GM13977 (cell line): ENCODE measurements at places on chromosomes 16 and 17.
A peak's percentile ranks its signal among the peaks of the same experiment; 100 is the strongest.

GRCh38 chr17:32795339-32795979 is 81.5 kb downstream of the MYO1D start:
- DNase-seq, result no peak

GRCh38 chr17:80968602-80969029 is 23.0 kb upstream of the CHMP6 start:
- no peak for DNase-seq

DNA sequence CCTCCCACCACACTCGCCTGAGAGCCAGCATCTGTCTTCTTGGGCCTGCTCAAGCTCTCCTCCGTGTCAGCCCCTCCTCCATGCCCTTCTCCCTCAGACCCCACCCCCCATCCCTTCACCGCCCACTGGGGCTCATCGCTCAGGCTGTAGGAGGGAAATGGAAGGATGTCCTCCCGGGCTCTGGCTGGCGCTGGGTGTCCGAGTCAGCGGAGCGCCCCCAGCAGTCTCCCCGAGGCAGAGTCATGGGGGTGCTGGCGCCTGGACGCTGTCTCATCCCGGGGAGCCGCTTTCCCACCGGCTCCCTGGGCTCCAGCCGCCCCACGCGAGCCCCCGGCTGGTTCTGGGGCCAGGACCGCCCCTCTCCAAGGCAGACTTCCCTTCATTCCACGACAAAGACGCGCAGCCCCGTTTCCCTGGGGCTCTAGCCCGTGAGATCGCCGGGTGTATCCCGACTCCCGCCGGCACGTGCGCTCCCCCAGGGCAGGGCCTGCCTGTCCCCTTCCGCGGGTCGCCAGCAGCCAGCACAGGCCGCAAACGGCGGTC is 428 bp upstream of the ANTKMT start:
- DNase-seq, result peak; percentile 82

GRCh38 chr16:12228602-12229499 is 252.3 kb downstream of the SNX29 start:
- DNase-seq, result peak; percentile 39

- DNase-seq, result peak; percentile 93
Observed at GRCh38 chr17:82153745-82154375, 55.8 kb upstream of the FASN start.

- DNase-seq, result no peak
Observed at GRCh38 chr16:49216593-49216992, 65.0 kb downstream of the CBLN1 start.

DNA sequence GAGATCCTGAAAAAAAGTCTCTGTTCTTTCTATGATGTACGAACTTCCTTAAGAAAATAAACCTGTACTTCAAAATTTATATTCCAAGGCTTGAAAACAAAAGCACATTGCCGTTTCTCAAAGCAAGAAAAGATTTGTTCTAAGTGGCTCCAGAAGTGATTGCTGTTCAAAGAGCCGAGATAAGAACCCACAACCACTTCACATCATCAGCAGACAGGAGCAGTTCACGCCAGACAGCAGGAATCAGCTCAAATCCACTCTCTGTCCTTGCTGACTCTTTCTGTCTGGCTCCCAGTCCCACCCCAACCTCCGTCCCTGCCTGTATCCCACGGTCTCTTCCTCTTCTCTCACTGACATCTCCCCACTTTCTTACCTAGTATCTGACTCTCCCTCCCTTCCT is 85.0 kb upstream of the MYOCD start:
- no peak for DNase-seq

DNA sequence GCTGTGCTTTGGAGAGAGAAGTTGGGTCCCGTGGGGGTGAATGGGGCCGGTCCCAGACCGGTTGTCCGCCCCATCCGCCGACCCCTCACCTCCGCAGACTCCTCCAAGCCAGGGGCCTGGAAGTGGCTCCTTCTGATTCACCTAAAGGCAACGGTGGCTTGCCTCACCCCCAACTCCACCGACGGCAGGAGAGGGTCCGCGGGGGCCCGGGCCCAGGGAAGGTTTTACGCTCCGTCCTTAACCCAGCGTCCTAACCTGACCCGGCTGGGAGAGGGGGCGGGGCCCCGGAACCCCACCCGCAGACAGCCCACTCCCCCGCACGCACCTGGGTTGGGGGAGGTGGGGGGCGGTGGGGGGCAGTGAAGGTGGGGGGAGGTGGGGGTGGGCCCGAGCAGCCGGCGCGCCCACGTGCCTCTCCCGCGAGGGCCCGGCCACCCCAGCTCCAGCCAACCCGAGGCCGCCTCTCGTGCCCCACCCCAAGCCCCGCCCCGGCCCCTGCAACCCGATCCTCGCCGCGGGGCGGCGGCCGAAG is 12.7 kb upstream of the CD300A start:
- peak; percentile 97 for DNase-seq

DNA sequence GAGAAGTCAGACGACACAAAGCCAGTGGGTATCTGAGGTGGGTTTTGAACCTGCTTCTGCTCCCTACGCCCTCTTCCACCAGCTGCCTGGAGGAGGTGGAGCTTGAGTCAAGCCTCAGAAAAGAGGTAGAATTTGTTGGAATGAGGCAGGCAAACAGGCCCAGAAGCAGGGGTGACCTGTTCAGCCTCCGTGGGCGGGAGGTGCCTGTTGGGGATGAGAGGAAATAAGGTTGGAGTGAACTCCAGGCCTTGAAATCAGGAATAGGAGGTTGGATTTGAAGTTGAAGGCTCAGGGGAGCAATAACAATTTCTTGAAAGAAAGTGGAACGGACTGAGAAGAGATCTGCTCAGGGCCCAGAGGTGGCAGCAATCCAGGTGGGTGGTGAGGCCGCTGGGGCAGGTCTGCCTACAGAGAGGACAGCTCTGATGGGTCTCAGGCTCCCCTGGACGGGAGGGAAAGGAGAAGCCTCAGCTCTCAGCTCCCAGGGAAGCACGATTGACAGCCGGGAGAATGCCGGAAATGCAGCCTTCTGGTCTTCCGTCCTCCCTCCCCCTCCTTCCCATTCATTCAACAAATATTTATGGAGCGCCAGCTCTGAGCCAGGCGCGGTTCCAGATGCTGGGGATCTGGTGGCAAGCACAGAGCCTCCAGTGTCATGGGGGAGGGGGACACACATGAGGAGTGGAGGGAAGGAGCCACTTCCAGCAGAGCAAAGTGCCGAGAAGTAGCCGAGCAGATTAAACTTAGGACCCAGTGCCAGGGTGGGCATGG is 61.9 kb upstream of the CIBAR2 start:
- DNase-seq, result no peak

- peak; percentile 40 for DNase-seq
Observed at GRCh38 chr17:4968486-4969046, 949 bp upstream of the SPAG7 start.

GRCh38 chr16:84349862-84350684 is 18.3 kb upstream of the ATP2C2 start:
- no peak for DNase-seq

DNA sequence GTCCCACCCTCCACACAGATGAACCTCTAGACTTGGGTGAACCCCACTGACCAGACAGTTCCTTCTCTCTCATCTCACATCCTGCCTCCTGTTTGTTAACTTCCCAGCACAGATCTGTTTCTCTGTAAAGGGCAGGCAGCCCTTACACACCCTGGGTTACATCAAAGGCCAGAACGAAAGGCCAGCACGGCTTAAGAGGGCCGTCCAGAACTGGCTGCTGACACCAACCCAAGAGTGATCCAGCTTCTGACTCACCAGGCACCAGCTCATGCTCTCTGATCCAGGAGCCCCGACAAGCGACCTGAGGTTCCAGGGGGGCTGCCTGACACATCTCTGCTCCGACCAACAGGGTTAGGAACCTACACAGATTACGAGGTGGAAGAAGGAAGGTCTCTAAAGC is 86.9 kb downstream of the MRM3 start:
- DNase-seq, result no peak
